Tracheal epithelial cell (primary cell): ENCODE measurements at places on chromosomes 2 and 18. TPM values are rescaled to one million over a fixed set of nuclear protein-coding genes. Genes with fewer than 3 reads are reported as not detected.

The TYMS gene
- total RNA-seq: 6.7 and 10.0 TPM in 2 replicates

The ACVR1C gene
- 0.64 and 0.72 TPM in 2 replicates for total RNA-seq

The GPATCH11 gene
- 2.4 and 3.8 TPM in 2 replicates for total RNA-seq

The DYNC2LI1 gene
- 11.1 and 14.9 TPM in 2 replicates for total RNA-seq

The MGAT5 gene
- total RNA-seq: 51.8 and 63.3 TPM in 2 replicates

The C2orf66 gene
- 0.24 and 0.43 TPM in 2 replicates for total RNA-seq

The AGAP1 gene
- total RNA-seq: 14.0 and 16.0 TPM in 2 replicates

The GKN1 gene
- total RNA-seq: not detected in 2 replicates

The SP140 gene
- total RNA-seq: 0.48 TPM in 1 of 2 replicates, not detected in the other

The CRYGD gene
- not detected in 2 replicates for total RNA-seq

The SIX3 gene
- not detected in 2 replicates for total RNA-seq

The CFAP210 gene
- not detected in 2 replicates for total RNA-seq
